ENCODE measurements at places on chromosomes 13 and 19.

GRCh38 chr19:47729799-47730520 is 15.4 kb upstream of the NOP53 start:
- no peak for DNase-seq

GRCh38 chr13:97967948-97968347 is 14.5 kb downstream of the IPO5 start:
- no peak for DNase-seq

DNA sequence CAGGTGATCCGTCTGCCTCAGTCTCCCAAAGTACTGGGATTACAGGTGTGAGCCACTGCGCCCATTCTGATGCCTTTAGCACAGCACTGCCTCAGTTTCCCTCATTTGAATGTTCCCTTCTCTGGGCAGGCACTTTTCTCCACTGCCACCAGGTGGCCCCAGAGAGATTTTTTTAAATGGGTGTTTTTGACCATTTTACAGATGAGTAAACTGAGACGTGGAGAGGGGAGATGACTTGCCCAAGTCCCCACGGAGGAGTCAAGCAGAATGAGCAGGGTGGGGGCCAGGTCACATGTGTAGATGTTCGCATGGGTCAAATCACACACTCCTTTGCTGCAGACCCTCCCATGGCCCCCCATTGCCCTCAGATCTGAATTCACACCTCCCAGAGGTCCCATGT is 3.2 kb upstream of the PDE4C start:
- no peak for DNase-seq

GRCh38 chr19:43936188-43936587 is 1.1 kb upstream of the ZNF45 start:
- no peak for DNase-seq

DNA sequence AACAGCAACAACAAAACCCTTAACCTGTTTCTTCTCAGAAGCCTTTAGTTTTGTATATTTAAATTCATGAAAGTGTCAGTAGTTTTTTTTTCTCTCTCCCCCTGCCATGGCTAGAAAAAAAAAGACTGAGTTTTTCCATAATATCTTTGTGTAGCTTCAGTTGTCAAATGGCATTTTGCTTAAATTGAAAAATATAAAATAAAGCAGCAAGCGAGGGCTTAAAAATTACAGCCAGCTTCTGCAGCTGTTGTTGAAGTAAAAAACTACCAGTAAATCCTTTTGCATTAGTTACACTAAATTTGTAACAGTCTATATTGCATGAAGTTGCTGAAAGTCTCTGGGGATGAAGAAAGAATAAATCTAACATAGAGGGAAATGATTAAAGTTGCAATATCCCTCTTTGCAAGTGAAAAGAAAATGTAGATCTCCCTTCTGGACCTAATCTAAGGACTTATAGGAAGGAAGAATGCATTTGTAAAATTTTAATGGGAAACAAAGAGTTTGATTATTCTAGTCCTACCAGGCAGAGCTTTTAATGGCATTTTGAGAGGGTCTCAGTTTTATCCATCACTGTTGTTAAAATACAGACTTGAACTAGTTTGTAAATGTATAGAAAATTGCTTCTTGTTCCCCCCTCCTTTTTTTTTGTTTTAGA is 215.7 kb downstream of the ATP8A2 start:
- no peak for DNase-seq

DNA sequence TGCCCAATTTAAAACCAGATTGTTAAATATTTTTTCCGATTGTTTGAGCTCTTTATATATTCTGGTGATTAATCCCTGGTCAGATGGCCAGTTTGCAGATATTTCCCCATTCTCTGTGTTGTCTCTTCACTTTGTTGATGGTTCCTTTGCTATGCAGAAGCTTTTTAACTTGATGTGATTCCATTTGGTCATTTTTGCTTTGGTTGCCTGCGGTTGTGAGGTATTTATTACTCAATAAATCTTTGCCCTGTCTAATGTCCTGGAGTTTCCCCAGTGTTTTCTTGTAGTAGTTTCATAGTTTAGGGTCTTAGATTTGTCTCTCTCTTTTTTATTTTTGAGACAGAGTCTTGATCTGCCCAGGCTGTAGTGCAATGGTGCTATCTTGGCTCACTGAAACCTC is 23.8 kb upstream of the LMO7 start:
- DNase-seq = no peak

GRCh38 chr19:35845215-35846037 is 6.9 kb downstream of the NPHS1 start:
- DNase-seq = no peak

DNA sequence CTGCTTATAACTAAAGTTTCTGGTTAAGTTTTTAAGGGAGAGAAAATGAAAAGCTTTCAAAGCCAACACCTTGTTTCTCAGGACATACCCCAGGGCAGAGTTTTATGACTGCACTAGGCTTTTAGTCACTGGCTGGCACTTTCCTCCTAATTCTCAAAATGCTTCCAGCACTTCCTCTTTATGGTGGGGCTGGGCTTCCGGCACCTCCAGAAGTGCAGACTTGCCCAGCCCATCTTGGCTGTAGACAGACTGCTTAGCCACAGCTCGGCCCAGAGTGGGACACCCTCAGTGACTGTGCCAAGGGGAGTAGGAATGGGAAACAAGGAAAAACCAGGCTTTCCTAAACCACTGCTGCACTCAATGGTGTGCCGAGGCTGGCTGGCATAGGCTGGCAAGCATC is 23.2 kb upstream of the GTF3A start:
- DNase-seq = no peak

- DNase-seq = no peak
Observed at GRCh38 chr19:11142528-11143171, 12.9 kb downstream of the SPC24 start.

GRCh38 chr19:31220540-31220939 is 128.7 kb downstream of the TSHZ3 start:
- no peak for DNase-seq

- no peak for DNase-seq
Observed at GRCh38 chr13:33153421-33154404, 131.8 kb downstream of the STARD13 start.

DNA sequence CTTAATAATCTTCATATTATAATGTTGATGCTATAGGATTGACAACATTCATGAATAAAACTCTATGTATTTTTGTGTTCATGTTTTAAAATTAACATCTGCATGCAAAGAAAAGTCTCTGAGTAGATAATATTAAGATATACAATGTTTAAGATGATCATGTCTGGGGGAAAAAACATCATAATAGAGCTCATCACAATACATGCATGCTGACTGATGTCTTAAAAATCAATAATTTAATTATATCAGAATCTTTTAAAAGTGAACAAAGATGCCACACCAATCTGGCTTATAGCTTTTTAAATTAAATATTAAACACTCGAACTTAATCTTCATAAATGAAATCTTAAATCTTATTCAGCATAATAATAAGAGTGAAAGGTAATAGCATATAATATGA is 933.9 kb upstream of the MIR17HG start:
- no peak for DNase-seq

Measured in stimulated activated CD8-positive, alpha-beta memory T cell treated with anti-CD3 and anti-CD28 coated beads, Interleukin-12 subunit alpha, Interleukin-12 subunit beta, amount 100 ng/mL, for 4 hours (primary cell).